Activated T-cell treated with anti-CD3 and anti-CD28 coated beads, Interleukin-2, amount 50 U/mL, for 48 hours (primary cell): ENCODE measurements at places on chromosomes 3 and 15.

GRCh38 chr15:83118291-83118827 is 10.9 kb downstream of the TM6SF1 start:
- no peak for DNase-seq

DNA sequence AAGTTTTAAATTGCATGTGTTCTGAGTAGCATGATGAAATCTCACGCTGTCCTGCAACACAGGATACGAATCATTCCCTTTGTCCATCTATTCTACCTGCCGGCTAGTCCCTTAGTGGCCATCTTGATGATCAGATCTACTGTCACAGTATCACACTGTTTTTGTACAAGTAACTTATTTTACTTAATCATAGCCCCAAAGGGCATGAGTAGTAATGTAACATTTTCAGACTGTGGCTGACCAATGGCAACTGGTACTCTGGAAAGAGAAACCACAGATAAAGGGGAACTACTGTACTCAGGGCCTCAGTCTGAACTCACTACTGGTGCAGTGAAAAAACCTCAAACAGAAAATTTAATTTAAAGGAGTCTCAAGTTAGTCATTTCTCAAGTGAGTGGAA is 127.3 kb upstream of the MRPL3 start:
- no peak for DNase-seq

- no peak for DNase-seq
Measured at GRCh38 chr15:69530991-69531664, 78.5 kb downstream of the RPLP1 start.

DNA sequence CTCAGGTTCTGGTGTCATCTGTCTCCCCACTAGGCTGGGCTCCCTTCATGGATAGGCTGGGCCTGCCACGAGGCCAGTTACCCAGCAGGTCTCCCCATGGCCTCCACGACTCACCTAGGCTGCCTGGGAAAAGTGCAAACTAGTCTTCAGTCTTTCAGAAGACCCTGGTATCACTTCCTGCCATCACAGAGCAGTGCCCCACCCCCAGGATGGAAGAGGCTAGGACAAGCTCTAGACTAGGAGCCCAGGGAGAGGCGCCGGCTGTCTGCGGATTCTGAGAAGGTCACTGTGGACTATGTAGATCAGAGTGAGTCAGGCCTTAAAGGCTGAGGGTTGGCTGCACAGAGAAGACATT is 63.7 kb downstream of the CORO2B start:
- no peak for DNase-seq

GRCh38 chr3:163491714-163492113 is 1586.6 kb downstream of the SI start:
- no peak for DNase-seq
